Stimulated activated CD8-positive, alpha-beta memory T cell treated with anti-CD3 and anti-CD28 coated beads, Interleukin-7, amount 100 ng/mL, for 48 hours (primary cell): ENCODE measurements at places on chromosomes 5 and 9.

DNA sequence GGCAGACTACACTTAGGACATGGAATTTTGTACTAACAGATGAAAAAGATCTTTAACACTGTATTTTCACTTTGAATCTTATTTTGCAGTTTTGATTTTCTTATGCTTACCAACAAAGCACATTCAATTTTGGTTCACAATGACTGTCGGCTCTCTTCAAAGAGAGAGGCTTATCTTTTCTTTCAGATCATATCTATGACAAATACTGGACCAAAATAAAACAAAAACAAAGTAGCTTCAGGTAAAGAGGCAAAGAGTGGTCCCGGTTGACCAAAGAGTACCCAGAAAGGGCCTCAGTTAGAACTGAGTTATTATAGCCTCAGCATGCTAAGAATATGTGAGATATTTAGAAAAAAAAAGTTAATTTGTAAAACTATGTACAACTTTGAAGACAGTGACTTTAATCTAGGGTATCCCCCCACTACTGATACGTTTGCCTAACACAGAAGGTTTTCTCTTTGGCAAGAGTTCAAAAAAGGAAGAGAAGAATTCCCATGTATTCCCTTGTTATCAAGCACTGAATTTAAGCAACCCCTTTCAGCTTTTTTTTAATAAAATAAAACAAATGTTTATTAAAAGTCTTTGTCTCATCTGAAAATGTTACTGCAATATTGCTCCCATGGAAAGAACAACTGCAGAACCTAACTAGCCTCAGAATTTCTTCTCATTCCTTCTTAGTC lies 50.5 kb downstream of the NR6A1 start:
- no peak for DNase-seq

GRCh38 chr5:149904293-149904886 lies 40.2 kb downstream of the PDE6A start:
- DNase-seq: no peak

DNA sequence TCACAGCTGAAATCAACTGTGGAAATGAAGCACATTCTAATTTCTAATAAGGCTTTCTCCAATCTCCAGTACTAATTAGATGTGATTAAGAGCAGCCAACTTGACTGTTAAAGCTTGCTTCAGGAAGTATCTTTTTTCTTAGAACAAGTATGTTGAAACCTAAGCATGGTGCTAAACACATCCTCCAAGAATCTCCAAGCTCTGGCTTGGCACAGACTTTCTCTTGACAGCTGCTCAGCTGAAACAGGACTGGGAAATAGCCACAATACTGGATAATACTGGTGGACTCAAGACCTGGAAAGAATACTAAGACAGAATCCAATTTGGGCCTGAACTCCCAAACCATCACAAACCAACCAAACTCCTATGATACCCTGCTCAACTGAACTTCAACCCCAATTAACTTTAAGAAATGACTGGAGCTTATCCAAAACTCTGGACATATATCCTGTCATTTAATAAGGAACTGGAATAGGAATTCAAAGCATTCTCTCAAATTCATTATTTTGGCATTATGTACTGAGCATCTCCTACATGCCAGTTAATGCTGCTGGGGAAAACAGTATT lies 16.2 kb downstream of the PRKAA1 start:
- no peak for DNase-seq

- DNase-seq: no peak
Measured at GRCh38 chr9:23005156-23005555, 558.5 kb downstream of the DMRTA1 start.
